ENCODE measurements at places on chromosomes 11 and 22.

- no peak for DNase-seq
Measured at GRCh38 chr11:115693002-115693401, 188.8 kb upstream of the CADM1 start.

DNA sequence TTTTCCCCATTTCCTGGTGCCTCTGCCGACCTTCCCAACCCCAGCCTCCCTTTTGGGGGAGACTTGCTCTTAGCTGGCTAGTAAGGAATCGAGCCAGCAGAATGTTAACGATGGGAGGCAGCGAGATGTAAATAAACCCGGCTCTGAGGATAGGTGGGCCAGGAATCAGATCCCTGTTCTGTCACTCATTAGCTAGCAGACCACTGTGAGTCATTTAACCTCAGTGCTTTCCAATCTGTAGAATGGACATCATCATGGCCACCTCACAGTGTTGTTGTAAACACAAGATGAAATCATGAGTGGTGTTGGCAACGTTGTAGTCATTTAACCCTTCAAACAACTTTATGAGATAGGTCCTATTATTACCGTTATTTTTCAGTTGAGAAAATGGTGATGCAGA lies 208.6 kb downstream of the KIRREL3 start:
- no peak for DNase-seq

- no peak for DNase-seq
Measured at GRCh38 chr11:86638673-86639072, 33.7 kb downstream of the ME3 start.

GRCh38 chr11:15867871-15868270 lies 488.5 kb downstream of the SOX6 start:
- DNase-seq = no peak

DNA sequence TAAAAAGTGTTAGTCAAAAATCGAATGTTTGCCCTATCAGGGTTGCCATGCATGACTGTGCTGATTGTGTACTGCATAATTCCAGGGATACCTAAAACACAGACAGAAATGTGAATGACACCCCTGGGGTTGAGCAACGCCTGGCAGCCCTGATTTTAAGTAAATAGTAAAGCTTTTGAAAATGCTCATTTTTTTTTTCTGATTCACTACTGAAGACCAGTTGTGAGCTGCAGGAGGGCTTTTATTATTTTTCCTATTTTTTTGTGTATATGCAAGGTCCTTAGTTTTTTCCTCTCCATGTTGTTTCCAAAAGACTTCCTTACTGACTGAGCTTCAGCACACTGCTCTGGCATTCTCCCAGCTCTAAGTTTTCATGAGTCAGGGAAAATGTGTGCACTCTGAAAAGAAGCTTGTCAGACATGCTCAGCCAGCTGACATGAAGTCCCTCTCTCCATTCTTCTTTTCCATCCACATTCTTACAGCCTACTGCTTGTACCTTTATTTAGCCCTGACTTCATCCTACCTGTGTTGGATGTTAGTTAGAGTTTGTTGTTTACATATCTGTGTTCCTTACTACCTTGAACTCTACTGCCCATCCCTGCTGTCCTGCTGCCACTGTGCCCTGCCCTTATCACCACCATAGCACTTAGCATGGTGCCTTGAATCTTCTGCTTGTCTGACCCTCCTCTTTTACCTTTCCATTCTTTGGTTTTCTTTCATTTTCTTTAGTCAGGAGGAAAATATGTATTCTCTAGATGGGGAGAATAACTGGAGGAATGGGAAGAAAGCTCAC lies 79.5 kb downstream of the HORMAD2 start:
- DNase-seq = peak; percentile 76

DNA sequence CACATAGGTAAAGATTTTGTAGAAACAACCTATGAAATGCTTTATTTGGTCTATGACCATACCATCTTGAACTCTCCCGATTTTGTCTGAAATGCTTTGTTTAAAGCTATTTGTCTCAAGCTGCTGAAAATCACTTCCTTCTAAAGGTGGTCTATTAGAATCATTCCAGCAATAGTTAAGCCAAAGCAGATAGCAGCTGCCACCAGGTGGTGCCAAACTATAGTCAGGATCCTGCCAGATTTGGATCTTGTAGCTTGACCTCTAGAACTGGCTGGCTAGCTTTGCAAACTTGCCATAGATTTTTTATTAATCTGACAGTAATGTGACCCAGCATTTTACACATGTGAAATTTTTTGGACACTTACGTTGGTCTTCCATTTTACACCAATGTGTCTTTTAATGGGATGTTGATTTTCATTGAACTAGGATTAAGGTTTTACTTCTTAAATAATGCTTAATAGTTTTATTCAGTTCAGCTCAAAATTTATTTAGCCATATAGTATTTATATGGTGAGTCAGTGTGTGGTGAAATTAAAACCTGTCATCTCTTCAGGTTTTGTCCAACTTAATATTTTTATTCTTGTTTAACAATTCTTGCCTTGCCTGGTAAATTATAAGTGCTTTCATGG lies 19.7 kb downstream of the CTR9 start:
- DNase-seq = peak; percentile 30

DNA sequence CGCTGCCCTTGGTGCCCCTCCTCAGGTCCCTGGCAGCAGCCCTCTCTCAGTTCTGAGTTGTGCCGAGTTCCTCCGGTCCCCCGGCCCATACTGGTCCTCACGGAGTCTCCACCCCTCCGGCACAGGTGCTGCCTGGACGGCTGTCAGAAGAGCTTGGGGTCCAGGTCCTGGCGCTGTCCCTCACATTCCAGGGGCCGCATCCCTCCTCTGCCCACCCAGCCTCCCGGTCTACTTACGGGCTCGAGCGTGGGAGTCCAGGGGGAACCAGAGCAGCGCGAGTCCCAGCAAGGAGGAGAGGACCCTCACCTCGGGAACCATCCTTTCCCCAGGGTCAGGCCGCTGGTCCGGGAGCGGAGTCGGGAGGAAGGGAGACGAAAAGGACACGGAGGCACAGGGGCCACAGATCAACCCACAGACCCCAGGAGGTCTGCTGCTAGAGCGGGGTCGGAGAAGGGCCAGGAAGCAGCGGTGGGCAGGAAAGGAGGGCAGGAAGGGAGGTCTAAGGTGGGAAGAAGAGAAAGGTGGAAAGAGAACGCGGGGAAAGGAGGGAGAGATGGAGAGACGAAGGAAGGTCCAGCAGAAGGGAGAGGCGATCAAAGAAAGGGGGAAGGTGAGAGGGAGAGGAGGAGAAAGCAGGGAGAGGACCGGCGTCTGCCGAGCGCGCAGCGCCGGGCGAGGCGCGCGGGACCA lies 510 bp downstream of the CHRDL2 start:
- no peak for DNase-seq

GRCh38 chr11:115906171-115906570 lies 402.0 kb upstream of the CADM1 start:
- no peak for DNase-seq

GRCh38 chr11:76574406-76574805 lies 96.1 kb downstream of the LRRC32 start:
- no peak for DNase-seq

GRCh38 chr11:14424096-14424495 lies 65.1 kb upstream of the RRAS2 start:
- no peak for DNase-seq

DNA sequence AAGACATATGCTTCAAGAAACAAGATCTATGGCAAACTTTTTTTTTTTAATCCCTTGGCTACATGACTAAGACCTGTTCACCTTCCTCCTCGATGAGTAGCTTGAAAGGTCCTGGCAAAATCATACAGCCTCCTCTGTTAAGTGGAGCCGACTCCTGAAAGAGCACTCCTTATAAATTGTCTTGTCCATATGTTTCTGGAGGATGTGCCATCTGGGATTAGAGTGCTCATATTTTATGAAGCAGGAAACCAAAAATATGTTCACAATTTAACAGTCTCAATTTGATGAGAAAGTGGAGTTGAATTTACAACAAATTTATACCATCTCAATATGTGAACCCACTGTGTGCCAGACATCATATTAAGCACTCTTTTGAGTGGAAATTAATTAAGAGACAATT lies 912.1 kb upstream of the FAT3 start:
- no peak for DNase-seq

DNA sequence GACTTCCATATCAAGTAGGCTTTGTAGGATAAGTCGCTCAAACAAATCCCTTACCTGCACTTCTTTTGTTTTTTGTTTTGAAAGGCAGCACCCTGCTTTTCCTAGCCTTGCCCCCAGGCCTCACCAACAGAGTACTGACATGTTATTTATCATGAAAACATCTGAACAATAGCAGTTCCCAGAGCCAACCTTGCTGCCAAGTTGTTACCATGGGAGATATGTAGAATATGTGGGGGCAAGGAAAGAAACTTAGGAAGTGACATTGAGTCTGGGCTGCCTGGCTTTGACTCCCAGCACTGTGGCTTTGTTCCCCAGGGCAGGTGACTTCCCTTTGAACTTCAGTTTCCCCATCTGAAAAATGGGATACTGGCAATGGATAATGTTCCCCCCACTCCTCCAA lies 53.4 kb upstream of the CRYBB3 start:
- no peak for DNase-seq

DNA sequence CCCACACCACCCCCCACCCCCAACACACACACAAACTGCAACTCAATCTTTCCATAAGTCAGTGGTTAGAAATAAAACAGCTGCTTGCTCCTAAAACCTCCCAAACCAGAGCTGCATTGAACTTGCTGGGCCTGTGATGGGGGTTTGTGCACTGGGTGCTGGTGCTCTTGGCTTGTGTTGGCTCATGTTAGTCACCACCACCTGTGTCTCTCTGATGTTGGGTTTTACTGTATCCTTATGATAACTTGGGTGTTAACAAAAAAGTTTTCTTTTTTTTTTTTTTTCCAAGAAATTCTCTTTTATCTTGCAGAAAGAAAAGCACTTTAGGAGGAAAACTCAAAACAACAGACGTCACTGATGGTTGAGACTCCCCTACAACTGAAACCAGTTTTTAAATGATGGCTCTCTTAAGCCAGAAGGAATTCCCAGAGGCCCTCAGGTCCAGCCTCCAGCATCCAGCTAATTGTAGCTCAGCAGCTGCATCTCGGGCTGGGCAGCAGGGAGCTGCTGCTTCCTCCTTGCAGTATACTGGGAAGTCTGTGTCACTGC lies 79.9 kb upstream of the DRD2 start:
- no peak for DNase-seq

DNA sequence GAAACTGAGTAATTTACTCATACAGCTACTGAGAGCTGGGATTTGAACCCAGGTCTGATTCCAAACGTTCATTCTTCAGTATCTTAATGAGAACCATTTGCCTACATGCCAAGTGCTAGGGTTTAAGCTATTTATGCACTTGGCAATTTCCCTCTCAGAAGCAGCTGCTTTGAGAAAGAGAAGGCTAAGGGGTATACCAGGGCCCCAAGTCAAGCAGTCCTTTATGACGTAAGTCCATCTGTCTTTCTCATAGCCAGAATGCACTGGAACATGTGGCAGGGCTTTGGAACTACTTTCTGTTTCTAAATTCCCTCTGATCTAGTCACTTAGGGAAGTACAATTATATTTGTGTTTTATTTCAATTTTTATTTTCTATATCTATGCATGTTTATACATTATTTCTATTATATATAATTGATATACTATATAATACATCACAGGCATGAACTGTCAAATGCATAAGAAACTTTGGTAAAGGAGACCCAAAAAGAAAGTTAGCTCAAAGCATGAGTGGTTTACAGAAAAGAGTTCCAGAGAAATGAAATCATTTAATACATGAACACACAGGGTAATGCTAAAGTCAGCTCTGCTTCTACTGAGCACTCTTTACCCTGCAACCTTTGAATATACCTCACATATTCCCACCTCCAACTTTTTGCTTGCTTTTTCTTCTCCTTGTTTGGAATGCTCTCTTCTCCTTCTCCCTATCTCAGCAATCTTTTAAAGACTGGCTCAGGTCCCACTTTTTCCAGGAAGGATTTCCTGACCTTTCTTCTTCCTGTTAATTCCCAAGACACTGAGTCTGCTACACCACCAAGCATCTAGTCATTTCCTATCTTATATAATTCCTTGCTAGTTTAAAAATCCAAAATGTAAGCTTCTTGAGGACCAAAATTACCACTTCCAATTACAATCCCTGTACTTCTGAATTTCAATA lies 80.5 kb upstream of the GDPD4 start:
- DNase-seq = no peak

- DNase-seq = peak; percentile 15
Measured at GRCh38 chr11:102518296-102519094, 12.1 kb downstream of the MMP7 start.

DNA sequence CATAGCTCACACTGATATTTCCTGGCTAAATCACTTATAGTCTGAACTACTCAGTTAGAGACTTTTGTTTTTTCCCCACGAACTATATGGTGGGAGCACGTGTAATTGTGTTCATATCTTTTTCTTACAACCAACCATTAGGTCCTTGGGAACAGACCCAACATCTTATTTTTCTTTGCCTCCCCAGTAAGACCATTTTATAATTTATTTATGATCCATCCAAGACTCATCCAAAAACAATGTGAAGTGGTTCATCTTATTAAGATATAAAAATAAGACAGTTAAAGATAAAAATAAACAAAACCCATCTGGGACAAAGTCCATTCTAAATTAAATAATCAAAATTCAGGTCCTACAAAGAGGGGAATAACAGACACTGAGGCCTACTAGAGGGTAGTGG lies 90.8 kb downstream of the FAM168A start:
- peak; percentile 8 for DNase-seq

DNA sequence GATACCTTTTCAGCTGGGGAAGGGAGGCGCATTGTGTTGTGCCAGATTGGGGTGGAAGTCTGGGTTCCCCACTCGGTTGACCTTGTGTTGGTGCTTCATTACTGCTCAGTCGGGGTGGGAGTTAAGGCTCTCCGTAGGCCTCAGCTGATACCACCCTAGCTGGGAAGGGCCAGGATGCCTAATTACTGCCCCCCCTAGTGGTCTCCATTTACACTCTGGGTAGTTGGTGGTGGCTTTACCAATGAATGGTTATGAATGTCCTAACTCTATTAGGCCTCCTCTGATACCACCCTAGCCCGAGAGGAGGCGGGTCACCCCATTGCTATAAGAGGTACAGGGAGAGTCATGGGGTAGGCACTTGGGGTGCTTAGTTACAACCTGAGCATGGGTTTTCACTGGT lies 27.5 kb upstream of the HIKESHI start:
- no peak for DNase-seq

DNA sequence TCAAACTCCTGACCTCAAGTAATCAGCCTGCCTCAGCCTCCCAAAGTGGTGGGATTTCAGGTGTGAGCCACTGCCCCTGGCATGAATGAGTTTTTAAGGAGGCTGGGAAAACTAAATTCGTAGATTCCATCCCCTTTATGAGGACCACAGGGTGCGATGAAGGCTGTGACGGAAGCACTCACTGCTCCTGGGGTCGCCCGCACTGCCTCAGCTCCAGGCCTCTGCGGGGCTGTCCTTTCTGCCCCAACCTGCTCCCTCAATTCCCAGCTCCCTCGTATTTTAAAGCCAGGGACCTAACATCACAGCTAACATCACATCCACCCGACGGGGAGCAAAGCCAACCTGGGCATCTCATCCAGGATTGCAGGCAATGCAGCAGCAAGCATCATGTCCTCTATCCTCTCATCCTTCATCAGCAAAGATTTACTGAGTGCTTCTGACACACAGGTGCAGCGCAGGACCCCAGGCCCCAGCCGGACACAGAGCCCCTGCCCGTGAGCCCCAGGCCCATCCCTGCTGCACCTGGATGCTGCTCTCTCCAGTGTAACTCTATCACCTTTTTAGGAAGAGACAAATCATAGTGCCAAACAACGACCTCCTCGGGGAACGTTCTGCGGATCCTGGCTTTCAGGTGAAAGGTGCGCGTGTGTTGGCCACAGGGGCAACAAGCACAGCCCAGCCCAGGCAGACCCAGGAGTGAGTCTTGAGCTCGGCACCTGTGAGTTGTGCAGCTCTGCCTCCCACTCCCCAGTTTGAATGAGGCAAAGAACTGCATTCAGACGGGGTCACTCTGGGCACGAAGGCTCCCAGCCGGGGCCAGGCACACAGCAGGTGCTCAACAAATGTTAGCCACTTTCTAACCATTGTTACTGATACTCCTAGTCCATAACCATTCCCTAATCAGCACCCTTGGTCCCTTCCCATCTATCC lies 134.3 kb downstream of the CRYBB2 start:
- no peak for DNase-seq
